Fibroblast of upper back skin (primary cell): ENCODE measurements at places on chromosomes 5 and 9.
A peak's percentile ranks its signal among the peaks of the same experiment; 100 is the strongest.

GRCh38 chr9:82036086-82036485 lies 47.5 kb downstream of the SPATA31D1 start:
- no peak for DNase-seq

GRCh38 chr9:28887188-28887884 lies 1314.1 kb upstream of the C9orf72 start:
- no peak for DNase-seq

DNA sequence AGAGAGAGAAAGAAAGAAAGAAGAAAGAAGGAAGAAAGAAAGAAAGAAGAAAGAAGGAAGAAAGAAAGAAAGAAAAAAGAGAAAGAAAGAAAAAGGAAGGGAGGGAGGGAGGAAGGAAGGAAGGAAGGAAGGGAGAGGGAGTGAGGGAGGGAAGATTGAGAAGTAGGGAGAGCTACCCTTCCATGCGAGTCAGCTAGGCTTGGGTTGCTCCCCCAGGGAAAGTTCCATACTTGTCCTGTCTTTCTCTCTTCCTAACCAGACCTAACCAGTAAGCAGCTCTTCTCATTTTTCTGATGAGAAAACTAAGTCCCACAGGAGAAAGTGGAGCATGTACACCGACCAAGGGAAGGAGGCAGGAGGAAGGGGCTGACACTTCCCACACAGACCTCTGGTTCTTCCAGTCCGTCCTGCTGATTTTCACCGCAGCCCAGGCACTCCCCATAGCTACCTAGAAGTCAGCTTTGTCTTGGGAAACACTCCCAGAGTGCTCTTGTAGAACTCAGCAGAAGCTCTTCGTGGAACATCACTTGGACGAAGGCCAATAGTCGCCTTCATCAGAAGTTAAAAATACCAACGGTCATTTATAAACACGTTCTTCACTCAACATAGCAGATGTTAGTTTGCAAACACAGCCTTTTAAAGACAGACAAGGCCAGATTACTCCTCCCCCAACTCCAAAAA lies 29.0 kb upstream of the ENTREP1 start:
- no peak for DNase-seq

DNA sequence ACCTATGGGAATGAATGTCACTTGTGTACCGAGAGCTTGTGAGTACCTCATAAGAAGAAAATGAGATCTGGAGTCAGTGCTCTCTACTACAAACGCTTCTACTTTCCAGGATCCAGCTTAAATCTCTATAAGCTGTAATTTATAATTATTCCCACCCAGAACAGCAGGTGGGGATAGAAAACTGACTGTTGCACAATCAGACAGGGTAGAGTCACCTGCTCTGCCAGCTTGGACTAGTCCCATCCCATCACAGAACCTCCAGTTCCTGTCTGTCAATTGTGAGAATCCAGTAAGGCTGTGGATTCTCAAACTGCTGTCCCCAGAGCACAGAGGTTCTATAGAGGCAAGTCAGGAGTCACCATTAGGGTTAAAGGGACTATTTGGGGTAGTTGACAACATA lies 2.0 kb downstream of the SPINK7 start:
- no peak for DNase-seq

GRCh38 chr5:97037819-97038218 lies 101.9 kb downstream of the LNPEP start:
- DNase-seq, result no peak

DNA sequence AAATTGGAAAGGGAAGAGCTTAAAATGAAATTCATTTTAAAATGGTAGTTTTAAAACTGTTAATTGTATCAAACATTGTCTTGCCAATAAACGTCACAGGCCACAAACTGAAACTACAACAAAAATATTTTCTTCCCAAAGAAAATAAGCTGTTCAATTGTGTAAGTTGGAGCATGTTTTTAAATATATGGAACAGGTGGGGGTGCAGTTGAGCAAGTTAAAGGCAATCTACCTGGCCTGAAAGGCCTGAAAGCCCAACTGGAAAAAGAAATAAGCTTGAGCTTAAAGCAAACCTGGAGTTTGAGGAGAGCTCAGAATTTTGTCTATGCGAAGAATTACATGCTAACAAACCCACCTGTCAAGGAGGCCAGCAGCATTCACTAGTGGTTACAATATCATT lies 439.5 kb downstream of the ACTL7B start:
- DNase-seq, result peak; percentile 9

DNA sequence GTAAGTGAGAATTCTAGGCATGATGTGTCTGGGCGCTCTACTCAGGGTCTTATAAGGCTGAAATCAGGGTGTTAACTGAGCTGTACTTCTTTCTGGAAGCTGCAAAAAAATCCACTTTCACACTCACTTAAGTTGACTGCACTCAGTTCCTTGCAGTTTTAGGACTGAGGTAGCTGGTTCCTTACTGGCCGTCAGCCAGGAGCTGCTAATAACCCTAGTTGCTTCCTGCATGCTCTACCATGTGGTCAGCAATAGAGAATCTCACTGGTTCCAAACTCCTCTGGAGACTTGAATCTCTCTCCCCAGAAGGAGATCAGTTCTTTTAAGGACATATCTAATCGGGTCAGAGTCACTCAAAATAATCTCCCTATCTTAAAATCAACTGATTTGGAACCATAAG lies 911.2 kb downstream of the EFNA5 start:
- peak; percentile 55 for DNase-seq

DNA sequence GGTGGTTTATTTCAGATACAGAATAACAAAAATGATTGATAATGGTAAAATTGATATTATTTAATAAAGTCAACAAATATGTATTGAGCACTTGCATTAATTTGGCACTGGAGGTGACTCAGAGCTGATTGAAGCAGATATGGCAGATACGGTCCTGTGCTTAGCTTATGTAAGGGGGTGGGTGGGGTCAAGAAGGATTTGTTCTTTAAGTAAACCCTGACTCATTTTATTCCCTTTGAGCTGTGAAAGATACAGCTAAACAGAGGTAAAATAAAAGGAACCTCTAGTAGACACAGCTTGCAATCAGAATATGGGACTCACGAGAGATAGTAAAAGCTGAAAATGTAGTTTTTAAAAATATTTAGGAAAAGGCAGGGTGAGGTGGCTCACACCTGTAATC lies 201.3 kb upstream of the CLINT1 start:
- no peak for DNase-seq

DNA sequence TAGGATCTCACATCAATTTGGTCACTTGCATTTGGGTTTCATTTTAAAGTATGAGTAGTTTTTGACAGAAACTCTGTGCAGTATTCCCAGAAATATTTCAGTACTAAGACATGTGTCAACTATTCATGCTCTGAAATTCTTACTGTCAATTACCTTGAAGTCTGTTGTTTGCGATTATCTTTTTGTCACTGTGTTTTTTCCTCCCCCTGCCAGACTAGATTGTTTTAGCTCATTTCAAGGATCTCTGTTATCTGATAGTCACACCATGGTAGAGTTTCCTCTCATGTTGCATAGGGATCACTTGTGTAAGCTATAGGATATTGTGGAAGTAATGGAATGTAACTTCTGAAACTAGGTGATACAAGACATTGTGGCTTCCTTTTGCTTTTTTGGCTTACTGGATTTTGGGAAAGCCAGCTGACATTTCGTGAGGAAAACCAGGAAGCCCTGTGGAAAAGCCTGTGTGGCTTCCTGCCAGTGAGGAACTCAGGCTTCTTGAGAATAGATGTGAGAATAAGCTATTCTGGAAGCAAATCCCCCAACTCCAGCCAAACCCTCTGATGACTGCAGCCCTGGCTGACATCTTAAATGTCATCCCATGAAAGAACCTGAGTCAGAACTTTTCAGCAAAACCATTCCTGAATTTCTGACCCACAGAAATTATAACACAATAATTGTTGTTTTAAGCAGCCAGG lies 122.2 kb downstream of the FGF10 start:
- DNase-seq, result no peak

- DNase-seq, result peak; percentile 38
Measured at GRCh38 chr5:73378070-73378469, 70.5 kb downstream of the FOXD1 start.

DNA sequence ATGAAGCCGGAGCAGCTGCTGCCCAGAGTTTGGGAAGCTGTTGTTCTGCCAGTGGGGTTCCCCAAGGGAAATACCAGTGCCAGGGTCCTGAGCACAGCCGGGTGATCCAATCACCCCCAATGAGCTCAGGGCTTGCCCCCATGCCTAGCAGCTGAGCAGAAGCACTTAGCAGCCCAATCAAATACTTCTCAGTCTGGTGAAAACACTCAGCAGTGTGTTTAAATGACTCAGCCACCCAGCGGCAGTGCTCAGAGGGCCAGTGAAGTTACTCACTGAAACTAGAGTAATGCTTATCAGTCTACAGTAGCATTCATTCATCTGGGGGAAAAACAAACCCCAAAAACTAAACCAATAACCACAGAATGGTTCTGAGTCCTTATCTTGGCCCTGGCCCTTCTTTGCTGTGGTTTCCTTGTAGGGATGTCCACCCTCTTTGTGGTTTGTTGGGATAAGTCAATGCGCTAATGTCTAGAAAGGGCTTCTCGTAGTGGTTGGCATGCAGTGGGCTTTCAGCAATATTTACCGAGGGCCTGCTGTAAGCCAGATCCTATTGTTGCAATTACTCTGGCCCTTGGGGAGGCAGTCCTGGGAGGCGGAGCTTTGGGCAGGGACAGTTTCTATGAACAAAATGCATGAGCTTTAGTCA lies 43.1 kb downstream of the LHX2 start:
- DNase-seq, result peak; percentile 84

DNA sequence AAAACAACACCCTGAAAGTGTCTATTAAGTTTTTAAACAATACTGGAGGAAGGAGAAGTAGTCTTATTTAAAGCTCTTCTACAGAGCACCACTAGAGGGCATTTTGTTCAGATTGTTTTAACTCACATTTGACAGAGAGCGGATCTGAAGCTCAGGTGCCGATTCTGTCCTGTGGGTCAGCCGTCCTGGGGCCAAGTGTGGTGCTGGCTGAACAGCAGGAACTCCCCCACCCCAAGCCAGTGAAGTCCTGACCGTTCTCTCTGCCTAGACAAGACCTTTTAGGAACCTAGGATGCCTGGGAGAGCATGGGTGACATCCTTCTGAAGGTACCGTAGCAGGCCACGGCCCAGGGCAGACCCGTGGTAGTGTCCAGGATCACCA lies 3.9 kb downstream of the EXOC3 start:
- peak; percentile 25 for DNase-seq

DNA sequence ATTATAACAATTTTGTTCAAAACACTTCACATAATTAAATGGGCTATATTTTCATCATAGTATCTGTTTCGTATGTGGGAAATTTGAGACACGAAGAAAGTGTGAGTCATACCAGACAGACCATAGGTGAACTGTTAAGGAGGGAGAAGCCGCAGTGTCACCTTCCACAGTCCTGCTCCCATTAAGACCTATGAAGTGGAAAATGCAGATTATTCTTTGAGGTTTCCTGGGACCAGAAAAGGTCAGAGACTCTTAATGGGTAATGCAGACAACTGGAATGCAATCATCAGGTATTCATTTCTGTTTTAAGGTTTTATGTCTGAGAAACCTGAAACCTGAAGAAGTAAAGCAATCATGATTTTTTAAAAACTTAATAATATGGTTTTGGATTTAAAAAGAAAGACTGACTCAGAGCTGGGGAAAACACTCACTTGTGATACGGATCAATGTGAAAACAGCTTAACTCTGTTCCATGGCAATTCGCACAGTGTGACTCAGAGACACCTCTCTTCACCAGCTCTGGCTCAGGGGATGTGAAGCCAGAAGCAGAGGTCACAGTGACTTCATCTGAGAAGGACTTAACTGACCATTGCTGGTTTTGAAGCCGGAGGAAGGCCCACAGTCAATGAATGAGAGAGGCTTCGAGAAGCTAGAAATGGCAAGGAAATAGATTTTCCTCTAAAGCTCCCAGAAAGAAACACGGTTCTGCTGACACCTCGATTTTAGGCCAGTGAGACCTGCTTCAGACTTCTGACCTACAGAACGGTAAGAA lies 17.2 kb upstream of the GCNT1 start:
- no peak for DNase-seq

DNA sequence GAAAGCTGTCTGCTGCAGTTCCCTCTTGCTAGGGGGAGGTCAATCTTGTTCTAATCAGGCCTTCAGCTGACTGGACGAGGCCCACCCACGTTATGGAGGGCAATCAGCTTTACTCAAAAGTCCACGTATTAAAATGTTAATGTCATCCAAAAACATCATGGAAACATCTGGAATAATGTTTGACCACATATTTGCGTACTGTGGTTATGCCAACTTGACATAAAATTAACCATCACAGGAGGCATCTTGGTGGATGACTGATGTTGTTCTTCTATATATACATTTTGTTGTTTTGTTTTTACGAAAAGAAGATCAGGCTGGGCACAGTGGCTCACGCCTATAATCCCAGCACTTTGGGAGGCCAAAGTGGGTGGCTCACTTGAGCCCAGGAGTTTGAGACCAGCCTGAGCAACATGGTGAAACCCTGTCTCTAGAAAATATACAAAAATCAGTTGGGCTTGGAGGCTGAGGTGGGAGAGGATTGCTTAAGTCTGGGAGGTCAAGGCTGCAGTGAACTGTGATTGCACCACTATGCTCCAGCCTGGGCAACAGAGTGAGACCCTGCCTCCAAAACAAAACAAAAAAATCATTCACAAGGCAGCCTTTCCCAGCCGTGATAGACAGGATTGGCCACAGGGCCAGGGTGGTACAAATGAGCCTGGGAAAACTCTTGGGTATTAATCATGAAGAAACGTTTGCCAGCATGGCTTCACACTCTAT lies 33.8 kb upstream of the PRXL2C start:
- DNase-seq, result no peak
